ENCODE measurements at places on chromosomes 3 and 15. TPM values are rescaled to one million over a fixed set of nuclear protein-coding genes. Genes with fewer than 3 reads are reported as not detected.

Gene EXD1
- not detected for total RNA-seq

DNA sequence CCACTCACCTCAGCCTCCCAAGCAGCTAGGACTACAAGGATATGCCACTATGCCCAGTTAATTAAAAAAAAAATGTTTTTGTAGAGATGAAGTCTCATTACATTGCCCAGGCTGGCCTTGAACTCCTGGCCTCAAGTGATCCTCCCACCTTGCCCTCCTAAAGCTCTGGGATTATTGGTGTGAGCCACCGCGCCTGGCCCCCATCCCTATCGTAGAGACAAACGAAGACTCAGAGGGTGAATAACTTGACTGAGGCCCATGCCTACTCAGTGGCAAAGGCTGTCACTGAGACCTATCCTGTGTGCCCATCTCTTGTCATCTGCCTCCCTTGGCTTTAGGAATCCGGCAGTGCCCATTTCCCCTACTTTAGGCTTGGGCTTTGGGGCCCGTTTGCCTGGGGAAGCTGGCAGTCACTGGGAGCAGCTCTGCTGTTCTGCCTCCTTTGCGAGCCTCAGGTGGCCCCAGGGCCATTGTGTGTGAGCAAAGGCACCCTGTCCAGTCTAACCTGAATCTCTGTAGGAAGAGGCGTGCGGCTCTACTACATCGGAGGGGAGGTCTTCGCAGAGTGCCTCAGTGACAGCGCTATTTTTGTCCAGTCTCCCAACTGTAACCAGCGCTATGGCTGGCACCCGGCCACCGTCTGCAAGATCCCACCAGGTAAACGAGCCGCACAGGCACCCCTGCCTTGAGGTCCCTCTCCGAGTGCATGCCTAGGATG, 70.1 kb downstream of the AAGAB start:
- DNase-seq = peak; percentile 18

Gene SAMMSON
- total RNA-seq = not detected

- no peak for DNase-seq
Measured at GRCh38 chr3:51691021-51691420, 15.8 kb upstream of the GRM2 start.

- no peak for DNase-seq
Measured at GRCh38 chr3:36796161-36796560, 31.8 kb upstream of the DCLK3 start.

DNA sequence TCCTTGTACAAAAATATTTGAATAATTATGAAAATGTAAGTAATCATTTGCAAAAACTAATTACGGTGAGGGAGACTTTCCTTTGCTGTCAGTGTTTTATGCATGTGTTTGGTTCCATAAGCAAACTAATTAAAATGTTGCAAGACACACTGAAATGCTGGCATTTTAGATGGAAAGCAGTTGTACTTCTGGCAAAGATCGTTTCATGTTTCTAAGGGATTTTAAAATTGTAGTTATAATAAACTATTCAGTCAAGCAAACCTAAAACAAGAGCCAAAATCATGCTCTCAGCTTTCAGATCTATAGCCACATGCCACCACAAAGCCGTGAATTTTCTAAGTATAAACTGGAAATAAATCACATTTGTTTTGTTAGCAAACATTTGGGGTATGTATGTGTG, 240.1 kb upstream of the ZNF385D start:
- DNase-seq = no peak

Gene FSTL1
- 142 TPM for total RNA-seq

Data from heart left ventricle (tissue), 16 donors.